ENCODE measurements at places on chromosomes 6 and 20.

GRCh38 chr6:106356378-106356777 is 4.1 kb upstream of the CRYBG1 start:
- DNase-seq = no peak

- no peak for DNase-seq
Observed at GRCh38 chr6:97460394-97461080, 177.5 kb upstream of the MMS22L start.

- no peak for DNase-seq
Observed at GRCh38 chr20:258963-259362, 1.4 kb downstream of the DEFB132 start.

DNA sequence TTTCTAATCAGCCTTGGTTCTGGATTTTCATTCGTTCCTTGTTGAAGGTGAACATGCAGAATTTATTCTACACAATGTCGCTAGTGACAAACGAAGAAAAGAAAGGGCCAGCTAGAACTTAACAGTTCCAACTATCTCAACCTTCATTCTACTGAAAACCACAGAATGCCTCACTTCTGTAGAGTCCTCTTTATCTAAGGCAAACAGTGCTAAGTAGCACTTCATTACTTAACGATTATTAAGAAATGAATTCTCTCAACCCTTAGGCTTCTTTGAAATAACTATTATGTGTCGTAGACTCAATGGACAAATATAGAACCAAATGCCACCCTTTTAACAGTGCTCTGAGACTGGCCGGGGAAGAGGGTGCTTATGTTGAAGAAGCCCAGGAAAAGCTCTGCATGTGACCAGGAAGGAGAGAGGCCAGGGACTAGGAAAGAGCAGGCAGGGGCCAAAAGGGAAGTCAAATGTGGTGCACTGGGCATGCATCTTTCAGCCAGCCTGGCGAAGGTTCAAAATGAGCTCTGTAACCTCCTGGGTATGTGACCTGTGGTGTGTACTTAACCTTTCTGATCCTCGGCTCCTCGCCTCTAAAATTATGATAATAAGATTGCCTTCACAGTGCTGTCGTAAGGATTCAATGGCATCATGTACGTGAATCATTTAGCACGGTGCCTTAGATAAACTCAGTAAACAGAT is 55.4 kb upstream of the BMP2 start:
- no peak for DNase-seq

GRCh38 chr6:21707524-21708319 is 114.2 kb downstream of the SOX4 start:
- no peak for DNase-seq

- DNase-seq = no peak
Observed at GRCh38 chr20:62859721-62860120, 1.9 kb downstream of the TCFL5 start.

- DNase-seq = no peak
Observed at GRCh38 chr6:16503241-16503775, 258.0 kb downstream of the ATXN1 start.

GRCh38 chr20:25369971-25370370 is 20.7 kb downstream of the ABHD12 start:
- no peak for DNase-seq

- DNase-seq = no peak
Observed at GRCh38 chr20:41984031-41984430, 365.9 kb upstream of the CHD6 start.

DNA sequence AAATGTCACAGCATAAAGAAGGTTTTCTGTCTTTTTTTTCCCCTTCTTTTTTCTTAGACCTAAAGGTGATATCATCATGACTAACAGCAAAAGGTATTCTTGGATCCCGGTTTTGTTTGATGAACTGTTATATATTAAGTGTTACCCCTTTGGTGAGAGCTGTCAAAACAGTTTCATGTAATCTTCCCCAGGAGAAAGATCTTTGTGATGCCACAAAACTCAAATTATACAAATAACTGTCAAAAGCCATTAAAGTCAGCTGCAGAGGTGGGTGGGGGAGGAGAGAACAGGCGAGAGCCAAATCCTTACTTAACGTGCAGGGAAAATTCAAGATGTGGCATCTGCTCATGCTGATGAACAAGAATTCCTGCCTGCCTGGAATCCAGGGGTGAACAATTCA is 258.2 kb downstream of the BMP7 start:
- no peak for DNase-seq

DNA sequence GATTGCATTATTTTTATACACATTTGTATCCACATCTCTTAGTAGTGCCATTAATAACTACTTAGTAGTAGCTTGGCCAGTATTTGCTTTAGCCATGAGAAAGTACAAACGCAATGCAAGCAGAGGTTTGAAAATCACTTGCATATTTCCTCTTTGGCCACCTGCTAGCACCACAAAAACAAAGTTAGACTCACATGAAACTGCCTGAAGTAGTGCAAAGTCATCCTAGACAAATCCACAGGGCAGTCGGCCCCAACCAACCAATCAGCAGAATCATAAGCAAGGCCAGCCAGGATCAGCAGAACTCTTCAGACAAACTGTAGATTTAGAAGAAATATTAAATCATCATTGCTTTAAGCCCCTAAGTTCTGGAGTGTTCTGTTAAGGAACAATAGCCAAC is 135.2 kb upstream of the VGLL2 start:
- DNase-seq = no peak

DNA sequence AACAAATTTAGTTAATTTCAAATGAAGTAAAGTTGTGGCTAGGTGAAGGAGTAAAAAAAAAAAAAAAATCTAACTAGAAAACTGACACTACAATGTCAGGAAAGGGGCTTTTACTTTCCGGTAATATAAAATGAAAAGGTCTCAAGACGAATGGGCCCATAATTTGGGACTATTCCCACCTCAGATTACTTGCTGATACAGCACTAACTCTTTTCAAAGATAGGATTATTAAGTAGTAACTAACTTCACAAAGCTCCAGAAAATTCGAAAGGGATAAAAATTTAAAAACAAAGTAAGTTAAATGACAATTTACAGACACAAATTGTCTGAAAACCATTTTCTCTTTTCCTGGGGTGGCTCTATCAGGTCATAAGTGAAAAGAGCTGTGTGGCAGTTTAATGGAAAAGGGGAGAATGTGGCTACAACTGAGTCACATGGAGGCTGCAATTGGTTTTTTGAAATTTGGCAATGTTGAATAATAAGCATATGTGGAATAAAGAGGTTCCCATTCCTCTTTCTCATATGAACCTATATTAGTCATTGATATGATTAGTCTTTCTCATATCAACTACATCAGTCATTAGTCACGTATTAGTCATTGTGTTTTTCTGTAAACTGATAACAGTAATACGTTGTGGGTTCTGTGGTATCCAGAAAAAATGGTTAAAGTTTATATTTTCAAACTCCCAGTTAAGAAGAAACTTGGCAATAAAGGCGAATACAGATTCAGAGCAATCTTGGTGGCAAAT is 78.0 kb downstream of the RWDD2A start:
- DNase-seq = no peak

GRCh38 chr6:11616200-11616611 is 78.7 kb downstream of the TMEM170B start:
- no peak for DNase-seq

DNA sequence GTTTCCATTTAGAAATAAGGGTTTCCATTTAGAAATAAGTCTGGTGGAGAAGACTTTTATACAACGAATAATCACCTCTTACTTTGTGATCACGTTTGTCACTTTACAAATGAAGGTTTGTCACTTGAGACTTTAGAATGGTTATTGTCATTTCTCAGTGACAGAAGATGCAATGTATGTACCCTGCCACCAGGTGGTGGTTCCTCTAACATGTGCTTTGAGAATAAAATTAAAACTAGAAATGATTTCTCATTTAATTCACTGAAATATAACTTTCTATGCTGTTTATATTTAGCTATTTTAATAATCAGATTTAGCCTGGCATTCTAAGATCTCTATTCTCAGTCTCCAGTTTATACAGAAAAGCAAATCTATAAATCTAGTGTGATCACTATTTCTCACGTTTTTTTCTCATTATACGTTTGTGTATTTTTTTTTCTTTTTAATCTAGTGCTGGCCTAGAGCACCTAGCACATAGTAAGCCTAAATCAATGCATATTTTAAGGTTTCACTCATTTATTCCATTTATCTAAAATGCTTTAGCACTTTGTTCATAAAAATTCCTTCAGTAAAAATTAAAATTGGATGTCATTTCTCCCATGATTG is 57.4 kb upstream of the TFAP2D start:
- no peak for DNase-seq

GRCh38 chr6:72272958-72273357 is 348.9 kb upstream of the KCNQ5 start:
- no peak for DNase-seq

GRCh38 chr20:63741676-63742380 is 2.3 kb downstream of the SLC2A4RG start:
- DNase-seq = no peak

- no peak for DNase-seq
Observed at GRCh38 chr6:63352544-63353285, 32.9 kb upstream of the LGSN start.

DNA sequence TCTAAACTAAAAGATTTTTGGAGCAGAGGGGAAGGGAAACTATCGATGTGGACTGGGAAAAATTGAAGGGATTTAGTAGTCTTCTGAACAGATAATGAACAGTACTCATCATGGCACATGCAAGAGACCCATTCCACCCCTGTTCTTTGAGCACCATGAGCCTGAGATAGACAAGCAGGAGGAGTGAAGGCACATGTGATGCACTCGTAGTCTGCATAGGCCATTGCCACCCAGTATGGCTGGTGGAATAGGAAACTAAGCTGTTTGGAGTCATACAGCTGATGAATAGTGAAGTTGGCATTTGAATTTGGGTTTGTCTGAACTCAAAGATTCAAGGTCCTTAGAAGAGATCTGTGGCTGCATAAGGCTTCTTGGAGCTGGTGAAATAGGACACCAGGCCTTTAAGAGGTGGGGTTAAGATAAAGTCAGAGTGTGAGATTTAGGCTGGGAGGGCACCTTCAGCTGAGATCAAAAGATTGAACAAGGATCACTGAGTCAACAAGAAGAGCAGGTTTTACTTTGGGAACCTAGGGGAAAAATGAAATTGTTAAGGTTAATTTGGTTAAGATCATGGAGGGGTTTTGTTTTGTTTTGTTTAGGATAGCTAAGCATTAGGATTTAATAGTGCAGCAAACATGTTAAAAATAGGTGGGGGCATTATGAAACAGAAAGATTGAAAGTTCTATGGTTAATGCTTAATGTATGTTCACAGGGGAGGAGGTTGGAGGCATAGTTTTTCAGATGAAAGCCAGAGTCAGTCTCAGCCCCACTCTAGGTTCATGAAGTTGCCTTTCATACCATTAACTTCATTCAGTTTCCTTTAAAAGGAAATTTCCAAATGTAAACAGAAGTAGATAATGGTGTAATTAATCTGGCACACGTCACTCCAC is 148.8 kb downstream of the ARID1B start:
- no peak for DNase-seq

- no peak for DNase-seq
Observed at GRCh38 chr6:52725143-52725534, 38.1 kb downstream of the GSTA2 start.

GRCh38 chr6:47630587-47630986 is 67.8 kb upstream of the ADGRF4 start:
- DNase-seq = no peak

- DNase-seq = no peak
Observed at GRCh38 chr20:57844626-57845596, 135.1 kb upstream of the PMEPA1 start.

DNA sequence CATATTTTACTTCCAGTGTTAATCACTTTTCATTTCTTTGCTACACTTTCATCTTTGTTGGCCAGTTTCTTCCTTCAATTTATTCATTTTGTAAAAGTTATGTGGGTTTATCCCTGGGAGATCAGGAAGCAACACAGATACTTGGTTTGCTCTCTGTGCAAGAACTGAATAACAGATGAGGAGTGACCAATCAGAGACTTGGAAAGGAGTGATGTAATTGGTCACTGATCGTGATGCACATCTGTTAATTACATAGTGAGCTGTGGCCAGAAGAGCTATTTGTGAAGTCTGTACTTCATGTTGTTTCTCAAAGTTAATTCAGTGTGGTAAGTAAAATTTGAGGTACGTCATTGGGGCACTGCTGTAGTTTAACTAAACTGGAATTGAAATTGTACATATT is 21.3 kb downstream of the ANKRD6 start:
- DNase-seq = no peak

- DNase-seq = no peak
Observed at GRCh38 chr6:126300735-126301134, 39.2 kb upstream of the CENPW start.

GRCh38 chr6:116234689-116235088 is 19.2 kb downstream of the TSPYL4 start:
- no peak for DNase-seq

DNA sequence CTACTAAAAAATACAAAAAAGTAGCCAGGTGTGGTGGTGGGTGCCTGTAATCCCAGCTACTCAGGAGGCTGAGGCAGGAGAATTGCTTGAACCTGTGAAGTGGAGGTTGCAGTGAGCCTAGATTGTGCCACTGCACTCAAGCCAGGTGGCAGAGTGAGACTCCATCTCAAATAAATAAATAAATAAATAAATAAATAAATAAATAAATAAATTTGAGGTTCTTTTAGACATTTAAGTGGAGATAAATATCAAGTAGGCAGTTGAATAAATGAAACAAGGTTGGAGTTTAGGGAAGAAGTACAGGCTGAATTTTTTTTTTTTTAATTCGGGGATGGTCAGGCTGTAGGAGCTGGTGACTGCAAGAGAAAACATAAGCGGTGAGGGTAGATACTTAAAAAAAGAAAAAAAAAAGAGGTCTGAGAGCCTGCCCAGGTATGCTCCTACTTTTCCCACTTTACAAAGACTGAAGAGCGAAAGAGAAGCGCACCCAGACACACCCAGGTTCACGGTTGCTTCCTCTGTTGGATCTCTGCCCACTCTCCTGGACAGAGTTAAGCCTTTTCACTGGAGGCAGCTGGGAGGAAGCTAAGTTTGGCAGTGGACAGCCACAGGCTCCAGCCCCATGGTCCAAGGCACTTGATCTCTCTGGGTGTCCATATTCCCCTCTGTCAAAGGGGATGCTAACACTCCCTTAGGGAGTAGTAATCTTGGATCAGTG is 100.9 kb upstream of the PRDM1 start:
- peak; percentile 70 for DNase-seq

- no peak for DNase-seq
Observed at GRCh38 chr20:46331611-46332361, 23.5 kb upstream of the CDH22 start.

- DNase-seq = no peak
Observed at GRCh38 chr6:135567375-135568083, 70.0 kb upstream of the AHI1 start.

GRCh38 chr20:37395410-37395797 is 49.5 kb downstream of the SRC start:
- no peak for DNase-seq

- DNase-seq = no peak
Observed at GRCh38 chr6:70708448-70708847, 40.8 kb downstream of the SMAP1 start.

DNA sequence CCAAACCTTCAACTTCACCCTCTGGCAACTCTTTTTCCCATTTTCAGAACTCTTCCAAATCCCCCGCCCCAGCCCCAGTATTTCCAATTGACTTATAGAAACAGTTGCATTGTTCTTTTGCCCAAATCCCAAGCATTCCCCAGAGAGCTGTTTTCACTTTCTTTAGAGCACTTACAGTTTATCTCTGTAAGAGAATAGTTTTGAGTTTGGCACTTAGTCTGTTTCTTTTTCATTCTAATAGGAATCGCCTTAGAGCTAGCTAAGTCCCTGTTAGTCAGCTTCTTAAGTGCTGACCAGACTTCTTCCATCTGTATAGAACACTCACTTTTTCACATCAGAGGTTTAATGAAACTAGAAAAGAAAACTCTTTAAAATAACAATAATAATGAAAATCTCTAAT is 374.2 kb upstream of the FLRT3 start:
- no peak for DNase-seq

GRCh38 chr20:53208110-53208832 is 236.1 kb downstream of the TSHZ2 start:
- no peak for DNase-seq

All from left colon (tissue), 2 donors.